ENCODE measurements at places on chromosomes 2 and 18.

- DNase-seq = no peak
These were observed 77.5 kb downstream of the BIN1 start for GRCh38 chr2:127029350-127030051.

DNA sequence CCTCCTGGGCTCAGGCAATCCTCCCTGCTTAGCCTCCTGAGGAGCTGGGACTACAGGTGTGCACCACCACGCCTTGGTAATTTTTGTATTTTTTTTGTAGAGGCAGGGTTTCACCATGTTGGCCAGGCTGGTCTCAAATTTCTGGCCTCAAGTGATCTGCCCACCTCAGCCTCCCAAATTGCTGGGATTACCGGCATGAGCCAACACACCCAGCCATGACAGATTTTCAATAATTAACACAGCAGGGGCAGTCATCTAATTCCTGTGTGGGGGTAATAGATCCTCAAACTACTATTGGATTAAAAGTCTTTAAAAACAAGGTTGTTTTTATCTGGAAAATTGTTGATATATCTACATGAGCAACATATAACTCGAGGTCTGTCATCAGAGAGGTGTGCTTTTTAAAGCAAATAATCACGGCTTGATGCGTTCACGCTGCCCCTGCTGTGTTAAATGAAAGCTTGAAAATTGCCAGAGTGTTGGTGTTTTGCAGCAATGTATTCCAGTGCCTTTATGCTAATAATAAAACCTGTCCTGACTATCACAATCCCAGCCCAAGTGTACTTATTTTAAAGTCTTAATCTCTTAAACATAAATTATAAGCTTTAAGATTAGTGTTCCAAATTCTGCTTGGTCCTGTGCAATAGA, 35.6 kb upstream of the ASB1 start:
- no peak for DNase-seq

GRCh38 chr2:111052621-111053020, 68.1 kb upstream of the BCL2L11 start:
- no peak for DNase-seq

DNA sequence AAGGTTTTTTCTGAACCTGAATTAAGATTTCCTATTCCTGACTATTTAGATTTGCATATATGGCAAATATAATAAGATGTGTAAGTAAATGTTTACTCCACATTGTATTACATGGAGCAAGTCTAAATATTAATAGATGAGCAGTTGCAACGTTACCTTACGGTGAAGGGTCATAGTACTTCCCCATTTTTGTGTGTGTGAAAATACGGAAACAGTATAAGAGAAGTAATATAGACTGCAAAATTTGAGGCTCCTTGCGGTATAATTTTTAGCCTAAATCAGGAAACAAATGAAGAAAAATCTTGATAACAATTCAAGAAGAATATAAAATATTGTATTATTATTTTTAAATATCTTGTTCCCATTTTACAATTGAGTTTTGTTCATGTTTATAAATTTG, 434.2 kb downstream of the GRB14 start:
- no peak for DNase-seq

- DNase-seq = no peak
These were observed 20.0 kb upstream of the SIX2 start for GRCh38 chr2:45029215-45029614.

DNA sequence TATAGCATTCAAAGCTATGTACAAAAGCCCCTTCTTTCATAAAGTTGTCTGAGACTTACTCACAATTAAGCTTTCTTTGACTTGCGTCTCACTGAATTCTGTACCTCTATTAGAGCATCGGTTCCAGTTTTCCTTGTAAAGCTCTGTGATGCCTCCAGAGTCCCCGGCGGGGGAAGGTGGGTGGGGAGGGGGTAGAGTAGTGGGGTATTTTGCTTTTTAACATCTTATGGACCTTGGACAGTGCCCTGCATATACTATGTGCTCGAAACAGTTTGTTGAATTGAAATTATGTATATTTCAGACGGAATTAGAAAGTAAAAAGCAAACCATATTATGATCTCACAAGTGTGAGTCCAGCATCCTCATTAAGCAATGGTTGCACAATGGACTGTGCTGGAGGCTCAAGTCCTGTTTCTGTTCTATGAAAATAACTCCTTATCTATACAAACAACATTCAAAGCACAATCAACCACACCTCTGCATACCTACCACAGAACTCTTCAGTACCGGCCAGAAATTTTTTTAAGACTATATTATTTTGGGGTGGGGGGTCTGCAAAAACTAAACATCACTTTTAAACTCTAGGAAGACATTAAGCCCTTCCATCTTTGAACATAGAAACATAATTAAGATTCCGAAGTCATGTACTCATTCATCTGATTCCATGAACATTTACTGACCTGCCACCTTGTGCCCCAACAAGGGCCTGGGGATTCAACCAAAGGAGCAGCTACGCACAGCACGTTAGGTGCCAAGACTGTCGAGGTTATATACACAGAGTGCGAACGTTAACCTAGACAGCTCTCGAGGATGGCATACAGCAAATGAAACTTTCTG, 908 bp downstream of the STAT1 start:
- DNase-seq = no peak

- DNase-seq = no peak
These were observed 288.6 kb downstream of the PTPRM start for GRCh38 chr18:7855671-7856070.

DNA sequence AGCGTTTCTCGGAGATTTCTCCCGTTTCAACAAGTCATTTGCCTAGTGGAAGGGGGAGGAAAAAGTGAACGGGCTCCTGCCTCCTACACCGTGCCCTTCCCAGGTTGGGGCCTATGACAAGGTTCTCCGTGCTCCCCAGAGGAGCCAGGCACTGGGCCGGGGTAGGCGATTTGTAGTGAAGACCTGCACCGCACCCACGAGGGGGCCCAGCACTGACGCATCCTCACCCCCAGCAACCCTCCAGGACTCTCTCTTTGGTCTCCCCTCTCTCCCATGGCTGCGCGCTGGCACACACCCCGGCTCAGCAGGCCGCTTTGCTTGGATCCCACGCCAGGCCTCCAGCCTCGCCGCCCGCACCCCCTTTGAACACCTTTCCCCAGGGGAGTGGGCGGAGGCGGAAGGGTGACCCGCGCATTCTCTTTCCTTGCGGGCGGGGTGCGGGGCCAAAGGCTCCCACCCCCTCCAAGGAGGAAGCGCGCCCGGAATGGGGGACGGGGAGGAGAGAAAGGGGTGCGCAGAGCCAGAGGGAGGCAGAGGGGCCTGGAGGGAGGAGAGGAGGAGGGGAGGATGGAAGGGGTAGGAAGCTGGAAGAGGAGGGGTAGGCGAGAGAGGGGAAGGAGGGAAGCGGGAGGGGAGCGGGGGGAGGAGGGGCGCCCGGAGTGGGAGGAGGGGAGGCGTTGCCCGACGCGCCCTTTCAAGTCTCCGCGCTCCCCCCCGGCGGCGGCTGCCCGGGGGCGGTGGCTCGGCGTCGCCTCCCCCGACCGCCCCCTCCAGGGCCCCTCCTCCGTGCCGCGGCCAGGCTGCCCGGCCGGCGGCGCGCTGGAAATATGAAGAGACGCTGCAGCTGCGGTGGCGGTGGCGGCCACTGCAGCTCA, at the start of gene APCDD1:
TSS of gene APCDD1 (plus strand) at position 830 of the 875 bp plus-strand sequence. CDS start 347 bp downstream, outside the sequence.
- peak; percentile 46 for DNase-seq

- DNase-seq = no peak
These were observed 51.4 kb downstream of the VSNL1 start for GRCh38 chr2:17591846-17592245.

DNA sequence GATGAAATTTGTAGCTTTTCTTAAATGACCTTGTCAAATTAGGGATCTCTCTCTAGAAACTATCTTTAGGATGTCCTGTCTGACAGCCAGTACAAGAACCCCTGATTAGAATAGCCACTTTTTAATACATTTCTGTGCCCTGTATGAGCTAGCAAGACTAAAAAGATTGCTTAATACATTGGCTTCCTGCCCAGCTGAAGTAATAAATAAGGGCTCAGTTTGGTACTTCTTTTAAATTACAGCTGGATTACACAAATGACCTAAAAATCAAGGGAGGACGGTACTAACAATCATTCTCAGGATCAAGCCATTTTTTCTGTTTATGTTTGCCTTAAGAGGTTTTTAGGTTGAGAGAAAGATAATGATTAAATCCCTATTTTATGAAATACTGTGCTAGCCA, 11.6 kb upstream of the OLA1 start:
- DNase-seq = no peak

GRCh38 chr2:223306371-223306770, 254.4 kb downstream of the KCNE4 start:
- no peak for DNase-seq

DNA sequence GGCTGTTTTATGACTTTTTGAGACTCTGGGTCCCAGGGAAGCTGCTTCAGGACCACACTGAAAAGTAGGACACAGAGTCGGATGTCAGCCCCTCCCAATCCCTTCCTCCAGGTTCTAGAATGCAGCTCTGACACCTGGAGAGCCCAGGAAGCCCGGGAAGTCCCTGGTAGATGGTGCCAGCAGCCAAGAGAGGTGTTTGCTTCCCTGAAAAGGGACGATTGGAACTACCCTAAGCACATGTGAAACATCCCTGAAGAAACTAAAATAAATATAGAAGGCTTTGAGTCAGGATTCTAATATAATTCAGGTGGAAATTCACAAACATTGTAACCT, 163.2 kb upstream of the CYRIA start:
- no peak for DNase-seq

DNA sequence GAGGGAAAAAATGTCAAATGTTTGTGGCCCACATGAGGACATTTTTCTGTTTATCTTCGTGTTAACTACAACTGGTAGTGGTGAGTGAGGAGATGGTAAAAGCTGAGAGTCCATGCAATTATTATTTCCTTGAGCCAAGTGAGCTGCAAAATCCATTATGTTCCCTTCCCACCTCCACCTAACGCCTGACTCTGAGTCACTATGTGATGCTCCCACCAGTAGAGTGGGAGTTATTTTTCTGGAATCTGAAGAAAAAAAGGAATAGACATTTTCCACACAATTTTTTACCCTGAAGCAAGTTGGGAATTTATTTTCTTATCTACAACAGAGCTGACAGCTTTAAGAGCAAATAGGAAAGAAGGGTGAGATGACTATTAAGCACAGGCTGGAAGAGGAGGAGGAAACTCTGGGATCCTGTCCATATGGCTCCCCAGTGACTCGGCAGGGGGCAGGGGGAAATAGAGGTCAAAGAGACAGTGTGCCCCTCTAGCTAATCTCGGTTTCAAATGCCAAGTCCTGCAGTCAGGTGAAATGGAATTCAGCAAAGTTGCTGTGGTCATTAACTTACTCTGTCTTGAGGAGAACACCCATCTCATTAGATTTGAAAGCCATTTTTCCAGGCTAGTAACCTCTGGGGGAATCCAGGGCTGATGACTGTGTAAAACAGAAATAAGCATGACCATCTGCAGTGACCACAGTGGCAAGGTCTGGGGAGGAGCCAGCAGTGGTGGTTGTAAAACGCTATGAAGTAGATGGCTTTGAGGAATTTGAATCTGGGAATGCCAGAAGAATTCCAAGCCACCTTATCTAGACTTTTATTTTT, 463.9 kb downstream of the STK39 start:
- DNase-seq = no peak

- no peak for DNase-seq
These were observed 6.2 kb downstream of the PAIP2B start for GRCh38 chr2:71220743-71221142.

DNA sequence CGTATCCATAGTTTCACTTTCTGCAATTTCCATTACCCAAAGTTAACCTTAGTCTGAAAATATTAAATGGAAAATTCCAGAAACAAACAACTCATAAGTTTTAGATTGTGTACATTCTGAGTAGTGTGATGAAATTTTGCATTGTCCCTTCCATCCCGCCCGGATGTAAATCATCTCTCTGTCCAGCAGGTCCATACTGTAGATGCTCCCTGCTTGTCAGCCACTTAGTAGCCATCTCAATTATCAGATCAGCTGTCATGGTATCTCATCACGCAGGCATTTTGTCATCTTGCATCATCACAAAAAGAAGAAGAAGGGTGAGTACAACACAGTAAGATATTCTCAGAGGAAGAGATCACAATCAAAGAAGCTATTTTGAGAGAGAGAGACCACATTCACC, 185.0 kb upstream of the STK17B start:
- no peak for DNase-seq

GRCh38 chr2:64943387-64944150, 45.6 kb upstream of the SLC1A4 start:
- DNase-seq = peak; percentile 18

DNA sequence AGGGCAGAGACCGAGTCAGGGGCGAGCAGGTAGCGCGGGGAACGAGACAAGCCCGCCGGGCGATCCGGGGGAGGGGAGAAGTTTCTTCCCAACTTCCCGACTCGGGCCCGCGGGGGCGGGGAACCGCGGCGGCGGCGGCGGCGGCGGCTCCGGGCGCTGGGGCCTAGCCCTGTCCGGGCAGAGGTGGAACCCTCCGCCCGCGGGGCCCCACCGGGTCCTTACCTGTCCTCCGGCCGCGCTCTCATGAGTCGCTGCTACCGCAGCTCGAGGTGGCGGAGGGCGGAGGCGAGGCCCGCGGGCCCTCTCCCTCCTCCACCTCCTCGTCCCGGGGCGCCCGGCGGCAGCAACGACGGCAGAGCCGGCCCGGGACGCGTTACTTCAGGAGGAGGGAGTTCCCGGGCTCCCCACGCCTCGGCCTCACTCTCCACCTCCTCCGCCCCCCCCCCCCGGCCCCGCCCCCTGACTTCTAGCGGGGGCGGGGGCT, at the start of gene YES1:
TSS of gene YES1 (minus strand) at position 351 of the 484 bp plus-strand sequence. CDS start 55,415 bp downstream, outside the sequence.
- no peak for DNase-seq

DNA sequence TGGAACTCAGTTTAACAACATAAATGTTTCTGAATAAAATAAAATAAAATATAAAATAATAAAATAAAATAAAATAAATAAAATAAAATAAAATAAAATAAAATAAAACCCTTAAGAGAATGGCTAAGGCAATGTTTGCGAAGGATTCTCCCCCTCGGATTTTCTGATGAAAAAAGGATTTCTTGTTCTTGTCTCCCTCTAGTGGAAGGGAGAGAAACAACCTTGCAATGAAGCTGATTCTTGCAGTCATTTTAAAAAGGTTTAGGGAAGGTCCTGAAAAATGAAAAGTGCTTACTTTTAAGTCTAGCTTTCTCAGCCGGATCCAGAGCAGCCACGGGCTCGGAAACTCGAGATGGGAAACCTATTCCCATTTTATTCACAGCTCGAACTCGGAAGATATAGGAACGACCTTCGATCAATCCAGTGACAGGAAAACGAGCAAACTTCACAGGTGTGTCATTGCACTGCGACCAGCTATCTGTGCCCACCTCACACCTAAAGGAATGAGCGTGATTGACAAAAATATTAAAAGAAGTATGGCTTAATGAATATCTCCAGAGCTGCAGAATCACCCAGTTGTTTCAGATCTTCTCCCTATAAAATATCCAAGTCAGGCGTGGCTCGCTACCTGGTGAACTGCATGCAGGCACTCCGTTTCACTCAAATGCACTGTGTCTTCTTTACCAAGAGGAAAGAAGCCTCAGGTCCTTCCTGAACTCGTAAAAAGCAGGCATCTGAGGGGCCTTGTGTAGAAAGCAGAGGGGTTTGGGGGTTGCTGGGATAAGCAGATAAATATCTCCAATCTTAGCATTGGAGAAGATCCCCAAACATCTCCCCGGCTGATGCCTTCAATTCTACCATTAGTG, 68.1 kb downstream of the MYOM1 start:
- DNase-seq = no peak

- DNase-seq = no peak
These were observed 45.5 kb downstream of the TMEM37 start for GRCh38 chr2:119477113-119477505.
